Smooth muscle cell of the brain vasculature (primary cell): ENCODE measurements at places on chromosomes 12 and 14.

GRCh38 chr12:10455766-10456165, 2.6 kb upstream of the KLRC1 start:
- DNase-seq = no peak

- DNase-seq = peak; percentile 79
Observed at GRCh38 chr12:51886021-51886710, 1.7 kb upstream of the ANKRD33 start.

- DNase-seq = no peak
Observed at GRCh38 chr12:33614630-33615029, 175.0 kb upstream of the SYT10 start.

- DNase-seq = no peak
Observed at GRCh38 chr12:117790198-117790597, 178.6 kb downstream of the KSR2 start.

DNA sequence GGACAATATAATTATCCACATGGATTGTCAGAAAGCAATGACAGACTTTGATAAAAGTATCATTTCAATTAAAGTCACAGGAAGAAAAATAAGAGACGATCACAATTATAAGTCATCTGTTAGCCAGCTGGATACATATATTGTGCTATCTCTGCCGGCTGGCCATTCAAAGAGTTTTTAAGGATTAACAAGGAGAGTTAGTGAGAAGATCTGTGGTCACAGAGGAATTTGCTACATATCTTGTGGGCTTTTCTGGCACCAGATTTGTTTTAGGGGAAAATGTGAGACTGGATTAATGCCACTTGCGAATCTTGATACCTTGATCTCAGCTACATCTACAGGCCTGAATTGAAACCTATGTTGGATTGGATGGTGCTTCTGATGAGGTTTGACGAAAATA, 90.9 kb upstream of the MANSC4 start:
- DNase-seq = no peak

- DNase-seq = no peak
Observed at GRCh38 chr14:30528778-30529642, 29.9 kb upstream of the G2E3 start.

- DNase-seq = no peak
Observed at GRCh38 chr14:89564989-89565388, 148.0 kb upstream of the FOXN3 start.

GRCh38 chr12:82803201-82803600, 116.5 kb downstream of the TMTC2 start:
- DNase-seq = no peak

- no peak for DNase-seq
Observed at GRCh38 chr12:43733687-43734086, 24.9 kb downstream of the PUS7L start.

DNA sequence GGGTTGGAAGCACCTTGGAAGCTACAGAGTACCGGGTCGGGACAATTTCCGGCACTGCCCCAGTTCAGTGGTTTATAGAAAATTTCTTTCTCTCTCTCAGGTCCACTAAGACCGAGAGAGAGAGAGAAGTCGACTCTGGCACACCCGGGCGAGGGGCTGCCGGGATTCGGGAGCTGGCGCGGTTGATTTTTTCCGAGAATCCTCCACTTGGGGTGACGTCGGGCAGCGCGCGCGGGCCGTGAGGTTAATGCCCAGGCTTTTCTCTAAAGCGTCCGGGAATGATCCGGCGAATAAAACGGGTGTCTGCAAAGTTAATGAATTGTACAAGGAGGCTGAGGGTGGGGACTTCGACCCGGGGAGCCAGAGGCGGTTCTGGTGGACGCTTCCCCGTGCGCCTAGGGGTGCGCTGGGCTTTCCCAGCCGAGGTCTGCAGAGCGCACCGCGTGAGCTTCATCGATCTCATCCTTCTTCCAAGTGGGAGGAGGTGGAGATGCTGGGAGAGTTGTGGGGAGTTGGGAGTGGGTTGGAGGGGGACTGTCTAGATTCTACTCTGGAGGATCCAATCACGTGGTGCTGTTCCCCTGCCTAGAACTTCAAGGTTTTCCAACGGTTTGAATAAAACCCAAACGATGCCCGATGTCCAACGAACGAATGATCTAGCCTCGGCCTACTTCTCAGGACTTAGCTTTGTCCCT, 51.9 kb upstream of the TBX3 start:
- no peak for DNase-seq

GRCh38 chr12:50574601-50575348, 70.0 kb downstream of the DIP2B start:
- no peak for DNase-seq

DNA sequence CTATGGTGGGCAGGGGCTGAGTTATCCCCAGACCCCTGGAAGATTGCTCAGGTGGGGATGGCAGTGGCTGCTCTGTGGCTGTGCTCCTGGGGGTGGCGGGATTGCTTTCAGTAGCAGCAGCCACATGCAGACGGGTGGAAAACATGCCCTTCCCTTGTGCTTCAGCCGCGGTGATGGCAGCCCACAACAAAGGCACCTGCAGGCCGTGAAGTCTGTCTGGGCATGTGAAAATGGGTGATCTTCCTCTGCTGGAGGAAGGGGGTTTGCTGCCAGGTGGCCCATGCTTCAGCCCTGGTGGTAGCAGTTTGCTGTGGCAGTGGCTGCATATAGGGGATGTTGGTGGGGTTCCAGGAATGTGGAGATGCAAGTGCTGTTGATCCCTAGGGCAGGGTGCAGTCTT, 326.2 kb upstream of the RGS6 start:
- DNase-seq = no peak

- DNase-seq = no peak
Observed at GRCh38 chr14:44699391-44699790, 192.3 kb upstream of the FSCB start.

DNA sequence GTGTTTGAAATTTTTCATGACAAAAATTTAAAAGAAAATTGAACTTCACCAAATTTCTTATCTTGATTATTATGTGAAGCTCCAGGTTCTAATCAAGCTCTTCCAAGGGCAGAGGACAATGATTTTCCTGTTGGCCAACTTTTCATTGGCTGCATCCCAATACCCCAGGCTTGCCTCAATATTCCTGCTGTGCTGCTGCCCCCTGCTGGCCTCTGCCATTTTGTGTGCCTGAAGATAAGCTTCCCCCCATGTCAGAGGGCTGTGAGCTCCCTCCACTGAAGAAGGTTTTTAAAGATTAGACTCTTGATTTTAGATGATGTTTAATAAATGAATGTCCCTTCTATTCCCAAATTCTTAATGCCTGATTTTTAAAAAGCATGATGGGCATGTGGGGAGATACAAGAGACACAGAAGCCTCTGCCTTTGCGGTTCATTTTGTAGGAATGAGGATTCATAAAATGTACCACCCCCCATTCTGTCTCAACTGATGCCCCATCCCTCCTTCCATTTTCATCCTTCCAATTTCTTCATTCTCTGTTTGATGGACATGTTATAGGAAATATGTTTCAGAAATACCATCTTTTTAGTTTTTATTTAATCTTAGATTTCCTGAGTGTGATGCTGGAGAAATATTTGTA, 76.7 kb upstream of the RGS6 start:
- DNase-seq = peak; percentile 13

- no peak for DNase-seq
Observed at GRCh38 chr12:119802472-119802871, 74.6 kb downstream of the CIT start.

- DNase-seq = no peak
Observed at GRCh38 chr12:120091371-120092090, 25.0 kb downstream of the RAB35 start.

GRCh38 chr14:58026219-58026618, 125.8 kb downstream of the ARMH4 start:
- no peak for DNase-seq

GRCh38 chr14:26730929-26731618, 133.2 kb upstream of the NOVA1 start:
- DNase-seq = no peak

GRCh38 chr14:106343626-106344025, 817.2 kb downstream of the TMEM121 start:
- DNase-seq = no peak

- DNase-seq = no peak
Observed at GRCh38 chr14:50871228-50871627, 625 bp upstream of the ABHD12B start.

DNA sequence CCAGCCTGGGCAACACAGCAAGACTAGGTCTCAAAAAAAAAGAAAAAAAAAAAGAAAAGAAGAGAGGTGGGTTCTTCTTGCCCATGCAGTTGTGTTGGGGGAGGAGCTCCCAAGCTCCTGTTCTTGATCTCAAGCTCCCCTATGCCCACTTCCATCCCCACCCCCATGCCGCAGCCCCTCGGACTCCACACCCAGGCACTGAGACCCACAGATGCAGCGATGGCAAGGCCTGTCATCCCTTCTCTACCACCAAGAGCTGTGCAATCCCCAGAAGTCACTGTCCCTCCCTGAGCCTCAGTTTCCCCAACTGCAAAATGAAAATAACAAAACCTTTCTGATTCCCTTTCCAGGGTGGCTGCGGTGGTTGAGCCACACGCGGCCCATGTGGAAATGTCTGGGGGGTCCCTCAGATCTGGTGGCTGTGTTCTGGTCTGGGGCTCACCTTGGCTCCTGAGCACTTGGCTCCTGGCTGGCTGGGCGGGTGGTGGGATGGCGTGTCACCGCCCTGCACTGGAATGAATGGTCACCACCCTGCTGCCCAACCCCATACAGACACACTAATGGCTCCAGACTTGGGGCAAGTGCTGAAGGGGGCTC, 22.6 kb upstream of the KIF26A start:
- DNase-seq = no peak

- no peak for DNase-seq
Observed at GRCh38 chr12:103855036-103855712, 14.1 kb upstream of the NT5DC3 start.

GRCh38 chr14:101557811-101558738, 3.2 kb upstream of the DIO3 start:
- no peak for DNase-seq

DNA sequence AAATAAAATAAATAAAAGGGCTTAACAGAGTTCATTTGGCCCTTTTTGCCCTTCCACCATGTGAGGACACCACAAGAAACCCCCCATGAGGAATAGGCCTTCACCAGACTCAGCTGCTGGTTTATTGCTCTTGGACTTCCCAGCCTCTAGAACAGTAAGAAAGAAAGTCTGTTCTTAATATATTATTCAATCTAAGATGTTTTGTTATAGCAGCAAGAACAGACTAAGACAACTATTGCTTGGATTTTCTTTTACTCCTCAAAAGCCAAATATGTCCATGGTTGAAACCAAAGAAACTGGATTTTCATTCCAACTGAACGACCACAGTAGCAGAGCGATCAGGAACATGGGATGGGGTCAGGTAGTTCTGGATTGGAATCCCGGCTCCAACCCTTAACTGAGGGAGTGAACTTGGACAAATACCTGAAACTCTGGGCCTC, 157.2 kb upstream of the EEA1 start:
- no peak for DNase-seq

GRCh38 chr12:49403971-49404450, 36.7 kb downstream of the SPATS2 start:
- DNase-seq = no peak

GRCh38 chr14:79911744-79912143, 299.6 kb downstream of the DIO2 start:
- no peak for DNase-seq

DNA sequence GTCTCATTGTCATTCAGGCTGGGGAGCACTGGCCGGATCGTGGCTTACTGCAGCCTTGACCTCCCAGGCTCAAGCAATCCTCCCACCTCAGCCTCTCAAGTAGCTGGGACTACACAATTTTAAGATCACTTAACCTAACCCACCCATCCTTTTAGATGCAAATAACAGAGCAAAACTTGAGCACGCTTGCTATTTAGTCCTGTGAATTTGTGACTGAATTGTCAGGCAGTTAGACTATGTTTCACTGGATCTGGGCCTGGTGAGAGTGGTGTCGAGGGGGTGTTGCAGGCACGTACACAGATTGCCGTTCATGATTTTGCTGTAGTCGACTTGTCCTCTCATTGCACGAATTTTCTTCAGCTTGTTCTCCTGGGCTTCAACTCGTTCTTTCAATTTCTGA, 38.2 kb downstream of the ZFYVE21 start:
- no peak for DNase-seq

DNA sequence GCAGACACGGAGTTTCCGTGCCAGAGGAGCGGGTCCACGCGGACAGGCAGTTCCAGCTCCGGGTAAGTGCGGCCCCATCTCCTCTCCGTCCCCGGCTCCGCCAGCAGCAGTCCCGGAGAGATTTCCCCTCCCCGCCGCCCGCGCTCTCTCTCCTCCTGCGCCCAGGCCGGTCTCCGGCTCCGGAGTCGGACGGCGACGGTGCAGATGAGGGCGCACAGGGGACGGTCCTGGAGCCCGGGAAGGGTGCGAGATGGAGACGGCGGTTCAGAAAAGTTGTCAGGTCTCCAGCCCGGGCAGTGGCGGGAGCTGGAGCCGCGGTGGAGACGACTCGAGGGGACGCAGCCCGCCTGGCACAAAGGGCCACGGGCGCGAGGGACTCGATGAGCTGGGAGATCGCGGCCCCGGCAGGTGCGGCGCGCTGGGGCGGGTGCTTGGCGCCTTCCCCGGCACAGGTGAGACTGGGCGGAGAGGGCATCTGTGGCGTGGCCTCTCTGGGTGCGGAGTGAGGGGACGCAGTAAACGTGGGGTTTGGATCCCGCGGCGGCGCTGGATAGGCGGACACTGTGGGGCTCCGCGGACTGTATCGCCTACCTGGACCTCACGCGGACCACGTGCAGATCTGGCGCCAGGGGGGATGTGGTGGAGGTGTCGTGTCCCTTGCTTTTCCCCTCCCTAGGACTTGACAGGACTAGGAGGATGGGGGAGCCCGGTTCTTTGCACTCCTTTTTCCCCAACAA, 1540.3 kb upstream of the TMEM132C start:
- DNase-seq = no peak

DNA sequence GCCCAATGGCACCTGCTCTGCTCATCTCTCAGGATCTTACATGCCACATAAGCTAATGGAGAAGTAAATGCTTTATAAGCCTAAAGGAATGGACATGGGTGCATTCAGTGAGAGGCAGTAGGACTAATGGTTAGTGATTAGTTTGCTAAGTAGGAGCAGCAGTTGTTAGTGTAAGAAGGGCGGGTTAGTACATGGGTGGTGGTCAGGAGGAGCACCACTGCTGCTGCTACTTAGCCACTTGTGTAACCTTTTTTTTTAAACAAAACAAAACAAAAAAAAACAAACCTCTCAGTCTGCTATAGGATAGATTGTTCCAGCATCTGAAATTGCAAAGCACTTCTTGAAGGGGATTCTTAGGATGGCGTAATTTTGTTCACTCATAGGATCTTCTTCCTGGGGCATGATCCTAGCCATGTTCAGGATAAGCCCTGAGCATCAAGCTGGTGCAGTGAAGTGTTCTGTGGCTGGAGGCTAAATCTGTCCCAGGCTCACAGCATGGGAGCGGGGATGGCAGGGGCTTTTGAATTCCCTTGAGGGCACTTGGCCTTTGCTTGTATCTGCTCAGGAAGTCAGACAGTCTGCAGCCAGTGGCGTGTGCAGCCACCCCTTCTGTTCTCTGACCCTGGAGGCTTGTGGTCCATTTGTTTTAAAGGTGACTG, 63.6 kb downstream of the CHST11 start:
- no peak for DNase-seq

GRCh38 chr14:104223101-104224041, 85.0 kb downstream of the KIF26A start:
- no peak for DNase-seq

DNA sequence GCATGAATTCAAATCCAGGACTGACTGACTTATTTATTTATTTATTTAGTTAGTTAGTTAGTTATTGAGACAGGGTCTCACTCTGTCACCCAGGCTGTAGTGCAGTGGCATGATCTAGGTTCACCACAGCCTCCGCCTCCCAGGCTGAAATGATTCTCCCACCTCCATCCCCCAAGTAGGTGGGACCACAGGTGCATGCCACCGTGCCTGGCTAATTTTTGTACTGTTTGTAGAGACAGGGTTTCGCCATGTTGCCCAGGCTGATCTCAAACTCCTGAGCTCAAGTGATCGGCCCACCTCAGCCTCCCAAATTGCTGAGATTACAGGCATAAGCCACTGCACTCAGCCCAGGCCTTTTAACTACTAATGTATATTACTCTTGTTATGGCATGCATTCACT, 36.0 kb downstream of the BTG1 start:
- DNase-seq = no peak
